SJSA1 (cell line): ENCODE measurements at places on chromosomes 6 and 20. TPM values are rescaled to one million over a fixed set of nuclear protein-coding genes. Genes with fewer than 3 reads are reported as not detected.

DNA sequence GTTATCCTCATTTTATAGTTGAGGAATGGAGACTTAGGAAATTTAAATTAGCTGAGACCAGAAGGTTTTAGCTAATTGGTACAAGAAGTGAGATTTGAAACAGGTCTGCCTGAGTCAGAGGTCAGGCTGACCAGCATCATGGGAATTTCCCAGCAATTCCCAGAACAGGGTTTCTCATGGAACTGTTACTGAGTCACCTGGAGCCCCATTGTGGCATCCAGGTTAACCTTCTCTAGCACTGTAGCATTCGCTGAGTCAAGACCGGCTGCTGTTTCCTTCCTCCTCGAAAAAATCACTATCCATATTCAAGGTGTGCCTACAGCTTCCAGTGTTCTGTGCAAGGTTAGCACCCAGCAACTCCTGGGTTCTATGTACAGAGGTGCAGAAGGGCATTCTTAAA, 238.0 kb upstream of the MAN1A1 start:
- no peaks in the 10 kb centered on the region for H3K36me3 ChIP-seq
- H3K4me3 ChIP-seq, result no peak overlapping the region
- no peak for DNase-seq
- no peak overlapping the region for H3K27ac ChIP-seq

GRCh38 chr20:62570403-62570802, 71.9 kb upstream of the SLCO4A1 start:
- H3K27ac ChIP-seq, result no peak overlapping the region
- H3K4me3 ChIP-seq, result no peak overlapping the region
- H3K4me1 ChIP-seq, result no peaks in the 10 kb centered on the region
- DNase-seq, result no peak
- no peaks in the 10 kb centered on the region for H3K36me3 ChIP-seq
- peaks cover 42% of the 10 kb centered on the region for H3K27me3 ChIP-seq

DNA sequence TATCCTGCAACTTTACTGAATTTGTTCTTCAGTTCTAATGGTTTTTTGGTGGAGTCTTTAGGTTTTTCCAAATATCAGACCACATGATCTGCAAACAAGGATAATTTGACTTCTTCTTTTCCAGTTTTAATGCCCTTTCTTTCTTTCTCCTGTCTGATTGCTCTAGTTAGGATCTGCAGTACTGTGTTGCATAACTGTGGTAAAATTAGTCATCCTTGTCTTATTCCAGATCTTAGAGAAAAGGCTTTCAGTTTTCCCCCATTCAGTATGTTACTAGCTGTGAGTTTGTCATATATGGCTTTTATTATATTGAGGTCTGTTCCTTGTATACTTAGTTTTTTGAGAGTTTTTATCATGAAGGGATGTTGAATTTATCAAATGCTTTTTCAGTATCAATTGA, 4.3 kb downstream of the MICA start:
- H3K4me3 ChIP-seq, result no peak overlapping the region
- H3K27me3 ChIP-seq, result no peaks in the 10 kb centered on the region
- H3K36me3 ChIP-seq, result peaks cover 31% of the 10 kb centered on the region
- no peak overlapping the region for H3K27ac ChIP-seq

DNA sequence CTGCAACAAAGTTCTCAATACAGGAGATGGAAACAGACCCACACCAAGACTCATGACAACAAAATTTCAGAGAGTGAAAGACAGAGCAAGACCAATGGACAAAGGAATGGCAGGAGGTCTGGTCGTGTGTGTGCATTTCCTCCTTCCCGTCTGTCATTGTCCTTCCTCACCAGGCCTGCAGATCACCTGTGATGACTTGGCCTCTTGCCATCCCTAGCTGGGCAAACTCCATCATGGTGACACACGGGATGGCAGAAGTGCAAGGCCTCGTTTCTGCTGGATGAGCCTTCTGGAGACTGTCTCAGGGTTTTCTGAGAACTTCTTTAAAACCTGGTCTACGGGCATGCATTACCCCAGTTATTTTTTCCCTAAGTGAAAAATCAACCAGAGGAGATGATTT, 49.2 kb downstream of the RPP21 start:
- no peak for DNase-seq
- peaks cover 59% of the 10 kb centered on the region for H3K27me3 ChIP-seq
- H3K4me1 ChIP-seq, result no peaks in the 10 kb centered on the region
- H3K4me3 ChIP-seq, result no peak overlapping the region
- no peak overlapping the region for H3K27ac ChIP-seq

DNA sequence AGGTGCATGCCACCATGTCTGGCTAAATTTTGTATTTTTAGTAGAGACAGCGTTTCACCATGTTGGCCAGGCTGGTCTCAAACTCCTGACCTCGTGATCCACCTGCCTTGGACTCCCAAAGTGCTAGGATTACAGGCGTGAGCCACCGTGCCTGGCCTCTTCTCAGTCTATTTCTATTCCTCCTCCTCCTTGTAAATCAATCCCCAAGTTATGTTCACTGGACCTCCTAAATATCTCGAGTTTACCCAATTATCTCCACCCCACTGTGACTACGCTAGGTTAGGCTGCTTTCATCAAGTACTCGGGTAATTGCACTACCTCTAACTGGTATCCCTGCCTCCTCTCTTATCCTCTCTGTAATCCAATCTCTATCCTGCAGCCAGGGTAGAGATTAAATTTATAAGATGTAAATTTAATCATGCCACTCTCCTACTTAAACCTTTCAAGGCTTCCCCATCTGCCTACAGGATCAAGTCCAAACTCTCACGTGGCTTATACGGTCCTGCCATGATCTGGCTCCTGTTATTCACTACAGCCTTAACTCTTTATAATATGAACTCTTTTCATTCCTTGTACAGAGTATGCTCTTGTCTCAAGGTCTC, 837 bp upstream of the MAD2L1BP start:
- H3K4me3 ChIP-seq, result no peak overlapping the region
- no peak overlapping the region for H3K27ac ChIP-seq
- H3K27me3 ChIP-seq, result no peaks in the 10 kb centered on the region
- H3K4me1 ChIP-seq, result peaks cover 18% of the 10 kb centered on the region

Gene GLO1
- total RNA-seq, result 254 and 295 TPM in 2 replicates

Gene COL9A3
- not detected in 2 replicates for total RNA-seq

Gene FAM162B
- total RNA-seq, result not detected in 2 replicates
